ENCODE measurements at places on chromosomes 11 and 22. TPM values are rescaled to one million over a fixed set of nuclear protein-coding genes. Genes with fewer than 3 reads are reported as not detected.

- no peaks in the 10 kb centered on the region for H3K4me1 ChIP-seq
- H3K27me3 ChIP-seq = no peaks in the 10 kb centered on the region
- H3K36me3 ChIP-seq = no peaks in the 10 kb centered on the region
- no peak overlapping the region for H3K4me3 ChIP-seq
- H3K27ac ChIP-seq = no peak overlapping the region
Observed at GRCh38 chr11:106421676-106422292, 344.3 kb downstream of the AASDHPPT start.

Gene SLC22A12
- total RNA-seq = not detected

DNA sequence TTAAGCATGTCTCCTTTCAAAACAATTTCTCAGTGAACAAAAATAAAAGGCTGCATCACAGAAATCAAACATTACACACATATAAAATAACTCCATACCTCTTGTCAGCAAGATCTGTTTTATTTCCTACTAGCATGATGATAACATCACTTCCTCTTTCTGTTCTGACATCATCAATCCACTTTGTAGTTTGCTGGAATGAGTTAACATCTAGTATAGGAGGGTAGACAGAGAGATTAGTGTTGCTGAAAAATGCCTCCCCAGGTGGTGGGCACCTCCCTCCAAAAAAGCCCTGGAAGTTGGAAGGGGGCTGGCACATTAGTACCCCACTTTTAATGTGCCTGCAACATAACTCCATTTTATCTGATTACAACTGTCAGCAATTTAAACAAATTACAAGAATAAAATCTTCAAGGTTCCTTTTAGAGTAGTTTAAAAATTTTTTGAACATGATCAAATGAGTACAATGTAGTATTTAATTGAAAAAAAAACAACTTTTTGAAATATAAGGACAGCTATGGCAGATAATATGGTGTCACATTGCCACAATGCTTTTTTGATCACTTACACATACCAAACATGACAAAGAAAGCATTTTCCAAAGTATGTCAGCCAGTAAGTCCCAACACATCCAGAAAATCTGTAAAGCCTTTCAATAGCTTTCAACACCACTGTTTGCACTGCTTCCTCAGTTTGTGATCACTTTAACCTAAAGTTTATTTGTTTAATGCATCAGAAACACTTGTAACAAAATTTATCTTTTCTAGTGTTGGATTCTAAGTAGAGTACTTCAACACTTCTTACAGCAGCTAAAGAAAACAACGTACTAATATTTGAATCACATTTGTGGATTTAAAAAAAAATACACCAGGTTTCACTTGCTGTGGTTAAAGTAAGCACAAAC, 44.5 kb downstream of the RAB6A start:
- no peaks in the 10 kb centered on the region for H3K27me3 ChIP-seq
- H3K4me3 ChIP-seq = no peak overlapping the region
- no peaks in the 10 kb centered on the region for H3K4me1 ChIP-seq
- no peak overlapping the region for H3K27ac ChIP-seq

DNA sequence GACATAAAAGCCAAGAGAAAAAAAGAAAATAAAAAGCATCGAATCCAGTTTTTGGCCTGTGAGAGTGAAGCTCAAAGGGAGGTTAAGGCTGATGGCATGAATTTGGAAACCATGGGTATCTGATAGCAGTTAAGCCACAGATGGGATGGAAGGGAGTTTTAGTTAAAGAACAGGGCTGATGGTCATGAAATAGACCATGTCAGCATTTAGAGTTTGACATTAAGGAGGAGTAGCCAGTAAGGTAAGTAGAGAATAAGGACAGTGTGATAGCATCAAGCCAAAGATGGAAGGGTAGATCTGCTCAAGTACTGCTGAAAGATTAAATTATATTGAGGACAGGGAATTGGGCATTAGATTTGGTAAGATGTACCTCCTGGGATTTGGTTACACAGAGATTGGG, 826.5 kb downstream of the NTM start:
- no peak for DNase-seq
- no peaks in the 10 kb centered on the region for H3K27me3 ChIP-seq
- no peak overlapping the region for H3K4me3 ChIP-seq

DNA sequence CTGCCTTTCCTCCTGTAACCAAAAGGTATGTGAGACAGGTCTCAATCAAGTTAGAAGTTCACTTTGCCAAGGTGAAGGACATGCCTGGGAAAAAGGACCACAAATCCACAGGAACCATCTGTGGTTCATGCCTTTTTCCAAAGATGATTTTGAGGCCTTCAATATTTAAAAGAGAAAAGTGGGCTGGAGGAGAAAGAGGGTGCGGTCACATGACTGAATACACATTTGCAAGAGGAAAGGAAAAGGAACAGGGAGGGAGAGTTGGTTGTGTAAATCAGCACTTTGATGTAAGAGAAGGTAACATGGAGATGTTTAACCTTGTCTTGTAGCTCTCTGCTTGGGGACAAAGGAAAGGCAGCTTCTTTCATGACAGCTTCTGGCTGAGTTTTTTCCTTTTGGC, 21.2 kb downstream of the MOV10L1 start:
- H3K4me1 ChIP-seq = peaks cover 15% of the 10 kb centered on the region
- no peak overlapping the region for H3K27ac ChIP-seq
- DNase-seq = no peak

Gene PES1
- 41.3 TPM for total RNA-seq

- H3K27ac ChIP-seq = no peak overlapping the region
- no peaks in the 10 kb centered on the region for H3K27me3 ChIP-seq
- peak; percentile 8 for DNase-seq
- peaks cover 15% of the 10 kb centered on the region for H3K4me1 ChIP-seq
- H3K36me3 ChIP-seq = peaks cover 1% of the 10 kb centered on the region
Observed at GRCh38 chr11:70298243-70298915, 27.9 kb downstream of the PPFIA1 start.

- no peaks in the 10 kb centered on the region for H3K4me1 ChIP-seq
- no peaks in the 10 kb centered on the region for H3K36me3 ChIP-seq
- H3K4me3 ChIP-seq = no peak overlapping the region
- DNase-seq = no peak
Observed at GRCh38 chr11:8338138-8338537, 74.5 kb upstream of the LMO1 start.

Gene CSF2RB
- total RNA-seq = 3.3 TPM

GRCh38 chr11:114061048-114061680, 1.7 kb downstream of the ZBTB16 start:
- no peaks in the 10 kb centered on the region for H3K27me3 ChIP-seq
- H3K4me3 ChIP-seq = peak overlapping the region; percentile 68
- peak overlapping the region; percentile 97 for H3K27ac ChIP-seq

DNA sequence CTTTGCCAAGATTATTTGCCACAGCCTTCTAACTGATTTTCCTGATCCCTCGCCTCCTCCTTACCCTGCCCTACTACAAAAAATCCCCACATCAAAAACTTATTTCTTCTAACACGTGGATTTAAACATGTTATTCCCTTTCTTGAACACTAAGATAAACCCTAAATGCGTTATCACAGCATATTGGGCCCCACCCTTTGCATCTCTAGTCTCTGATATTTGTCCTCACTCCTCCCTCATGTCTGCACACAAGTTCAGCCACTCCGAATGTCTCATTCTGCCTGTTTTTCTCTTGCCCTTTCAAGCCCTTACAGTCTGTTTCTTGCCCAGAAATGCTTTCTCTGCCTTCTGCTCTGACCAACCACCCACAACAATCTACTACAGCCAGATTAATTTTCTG, 10.6 kb upstream of the ACER3 start:
- no peak for DNase-seq
- H3K27me3 ChIP-seq = no peaks in the 10 kb centered on the region
- no peaks in the 10 kb centered on the region for H3K36me3 ChIP-seq
- H3K4me3 ChIP-seq = no peak overlapping the region
- peaks cover 9% of the 10 kb centered on the region for H3K4me1 ChIP-seq

GRCh38 chr22:29096736-29097669, 24.2 kb downstream of the KREMEN1 start:
- H3K36me3 ChIP-seq = no peaks in the 10 kb centered on the region
- no peak for DNase-seq
- H3K27me3 ChIP-seq = no peaks in the 10 kb centered on the region
- peaks cover 4% of the 10 kb centered on the region for H3K4me1 ChIP-seq
- no peak overlapping the region for H3K4me3 ChIP-seq

GRCh38 chr11:70603114-70603755, 204.9 kb downstream of the CTTN start:
- no peak overlapping the region for H3K4me3 ChIP-seq
- H3K27me3 ChIP-seq = no peaks in the 10 kb centered on the region
- H3K4me1 ChIP-seq = no peaks in the 10 kb centered on the region
- H3K36me3 ChIP-seq = no peaks in the 10 kb centered on the region
- DNase-seq = no peak

- H3K4me1 ChIP-seq = no peaks in the 10 kb centered on the region
- H3K27ac ChIP-seq = no peak overlapping the region
- peak; percentile 41 for DNase-seq
- no peak overlapping the region for H3K4me3 ChIP-seq
Observed at GRCh38 chr22:37182949-37183245, 5.2 kb downstream of the C1QTNF6 start.

GRCh38 chr11:11963842-11964773, 44.3 kb downstream of the DKK3 start:
- no peak overlapping the region for H3K4me3 ChIP-seq
- no peaks in the 10 kb centered on the region for H3K27me3 ChIP-seq
- H3K27ac ChIP-seq = no peak overlapping the region

Gene CSNK2A3
- 0.33 TPM for total RNA-seq

GRCh38 chr11:86126862-86127261, 58.0 kb upstream of the PICALM start:
- H3K36me3 ChIP-seq = no peaks in the 10 kb centered on the region
- peaks cover 13% of the 10 kb centered on the region for H3K4me1 ChIP-seq
- H3K27me3 ChIP-seq = no peaks in the 10 kb centered on the region
- H3K4me3 ChIP-seq = no peak overlapping the region
- DNase-seq = no peak
- H3K27ac ChIP-seq = no peak overlapping the region

- no peak overlapping the region for H3K4me3 ChIP-seq
- no peaks in the 10 kb centered on the region for H3K4me1 ChIP-seq
- no peak for DNase-seq
- no peaks in the 10 kb centered on the region for H3K36me3 ChIP-seq
Observed at GRCh38 chr11:36230779-36231699, 58.2 kb downstream of the COMMD9 start.

Gene ELMOD1
- 0.14 TPM for total RNA-seq

- no peak for DNase-seq
- no peaks in the 10 kb centered on the region for H3K4me1 ChIP-seq
- H3K27me3 ChIP-seq = no peaks in the 10 kb centered on the region
Observed at GRCh38 chr11:96105197-96105895, 181.4 kb upstream of the MTMR2 start.

GRCh38 chr11:105823495-105824033, 198.5 kb downstream of the MSANTD4 start:
- H3K4me1 ChIP-seq = no peaks in the 10 kb centered on the region
- no peak overlapping the region for H3K27ac ChIP-seq
- no peaks in the 10 kb centered on the region for H3K27me3 ChIP-seq
- DNase-seq = no peak

DNA sequence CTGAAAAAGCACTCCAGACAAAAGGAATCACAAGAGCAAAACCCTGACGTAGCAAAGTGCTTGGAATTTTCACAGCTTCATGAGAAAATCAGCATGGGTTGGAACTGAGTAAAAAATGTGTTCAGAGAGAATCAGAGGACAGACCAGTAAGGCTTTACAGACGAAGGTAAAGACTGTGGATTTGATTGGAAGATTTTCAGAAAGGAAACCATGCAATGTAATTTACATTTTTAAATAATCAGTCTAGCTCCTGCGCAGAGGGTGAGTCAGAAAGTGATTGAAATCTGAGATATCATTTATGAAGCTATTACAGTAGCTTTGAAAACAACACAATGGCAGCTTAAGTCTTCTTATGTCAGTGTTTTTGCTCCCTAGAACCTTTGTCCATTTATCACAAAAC, 1122.3 kb downstream of the LRRC4C start:
- H3K4me3 ChIP-seq = no peak overlapping the region
- no peaks in the 10 kb centered on the region for H3K27me3 ChIP-seq
- H3K27ac ChIP-seq = no peak overlapping the region
- H3K4me1 ChIP-seq = no peaks in the 10 kb centered on the region
- H3K36me3 ChIP-seq = no peaks in the 10 kb centered on the region

Gene ARHGAP42
- 6.6 TPM for total RNA-seq

DNA sequence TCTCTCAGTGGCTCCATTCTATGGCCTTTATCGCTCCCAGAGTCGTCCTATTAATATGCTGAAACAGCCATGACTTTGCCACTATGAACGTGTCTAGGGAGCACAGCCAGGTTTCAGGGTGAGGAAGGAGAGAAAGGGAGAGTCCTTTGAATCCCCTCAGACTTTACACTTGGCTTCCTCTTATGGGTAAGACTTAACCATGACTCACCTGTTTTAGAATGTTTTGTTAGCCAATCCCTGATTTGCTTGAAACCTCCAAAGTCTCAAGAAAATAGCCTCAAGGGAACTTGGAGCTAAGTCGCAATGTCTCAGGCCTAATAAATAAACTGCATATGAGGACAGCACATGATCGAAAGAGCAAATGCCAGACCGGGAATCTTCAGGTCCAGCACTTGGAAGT, 131.2 kb upstream of the RCN1 start:
- H3K27ac ChIP-seq = no peak overlapping the region
- H3K4me1 ChIP-seq = no peaks in the 10 kb centered on the region
- no peaks in the 10 kb centered on the region for H3K36me3 ChIP-seq

- H3K4me3 ChIP-seq = no peak overlapping the region
- no peaks in the 10 kb centered on the region for H3K36me3 ChIP-seq
- no peak overlapping the region for H3K27ac ChIP-seq
- DNase-seq = no peak
- no peaks in the 10 kb centered on the region for H3K4me1 ChIP-seq
- no peaks in the 10 kb centered on the region for H3K27me3 ChIP-seq
Observed at GRCh38 chr11:69947793-69948255, 128.6 kb upstream of the FGF3 start.

GRCh38 chr11:46407635-46408034, 16.1 kb upstream of the CHRM4 start:
- H3K4me1 ChIP-seq = peaks cover 10% of the 10 kb centered on the region
- no peak for DNase-seq
- peaks cover 13% of the 10 kb centered on the region for H3K36me3 ChIP-seq
- no peak overlapping the region for H3K4me3 ChIP-seq
- H3K27ac ChIP-seq = no peak overlapping the region

DNA sequence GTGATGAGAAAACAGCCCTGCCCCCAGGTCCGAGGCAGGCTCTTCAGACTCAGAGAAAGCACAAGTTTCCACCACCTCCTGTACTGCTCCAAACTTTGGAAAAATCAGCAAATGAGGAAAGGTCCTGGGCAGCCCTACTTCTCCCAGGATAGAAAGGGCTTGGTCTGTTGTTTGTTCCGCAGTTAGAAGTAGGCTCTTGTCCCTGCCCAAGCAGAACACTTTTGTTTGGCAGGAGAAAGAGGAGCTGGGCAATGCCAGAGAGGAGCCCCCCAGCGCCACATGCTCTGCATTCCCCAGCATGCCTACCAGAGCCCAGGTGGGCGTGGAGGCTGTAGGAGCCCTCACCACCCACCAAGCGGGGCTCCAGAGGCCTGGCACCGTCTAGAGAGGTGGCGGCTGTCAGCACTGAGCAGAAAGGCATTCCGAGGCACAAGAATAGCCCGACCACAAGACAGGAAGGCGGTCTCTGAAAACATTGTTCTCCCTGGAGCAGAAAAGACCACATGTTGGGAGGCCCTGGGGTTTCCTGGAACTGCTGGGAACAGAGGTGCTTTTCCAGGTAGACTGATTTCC, 90.3 kb upstream of the CD82 start:
- H3K4me3 ChIP-seq = no peak overlapping the region
- no peak overlapping the region for H3K27ac ChIP-seq

- H3K27me3 ChIP-seq = no peaks in the 10 kb centered on the region
- no peaks in the 10 kb centered on the region for H3K36me3 ChIP-seq
- H3K4me1 ChIP-seq = peaks cover 16% of the 10 kb centered on the region
- DNase-seq = no peak
Observed at GRCh38 chr11:115926601-115927000, 422.4 kb upstream of the CADM1 start.
